Omental fat pad (tissue), 4 donors: ENCODE measurements at places on chromosomes 5 and 9. TPM values are rescaled to one million over a fixed set of nuclear protein-coding genes. Genes with fewer than 3 reads are reported as not detected.

DNA sequence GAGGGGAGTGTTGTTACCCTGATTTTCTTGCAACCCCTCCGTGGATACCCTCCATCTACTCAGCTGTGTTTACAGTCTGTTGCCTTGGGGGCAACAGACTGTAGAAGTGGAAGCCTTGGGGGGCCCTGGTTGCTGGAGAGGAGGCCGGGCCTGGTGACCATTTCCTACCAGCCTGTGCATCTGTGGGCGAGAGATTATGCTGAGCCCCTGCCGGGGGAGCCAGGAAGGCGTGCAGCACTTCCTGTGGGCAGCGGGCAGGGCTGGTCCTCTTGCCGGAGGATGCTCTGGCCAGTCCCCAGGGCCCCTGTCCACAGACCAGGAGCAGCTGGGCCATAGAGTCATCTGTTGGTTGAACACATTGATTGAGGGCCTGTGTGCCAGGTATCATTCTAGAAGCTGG, 11.1 kb downstream of the ERGIC1 start:
- DNase-seq, result no peak

- DNase-seq, result no peak
Observed at GRCh38 chr5:84016085-84016484, 295.4 kb upstream of the HAPLN1 start.

GRCh38 chr5:95891499-95891898, 69.0 kb upstream of the GLRX start:
- DNase-seq, result no peak

- DNase-seq, result no peak
Observed at GRCh38 chr9:93297659-93298497, 113.9 kb downstream of the WNK2 start.

DNA sequence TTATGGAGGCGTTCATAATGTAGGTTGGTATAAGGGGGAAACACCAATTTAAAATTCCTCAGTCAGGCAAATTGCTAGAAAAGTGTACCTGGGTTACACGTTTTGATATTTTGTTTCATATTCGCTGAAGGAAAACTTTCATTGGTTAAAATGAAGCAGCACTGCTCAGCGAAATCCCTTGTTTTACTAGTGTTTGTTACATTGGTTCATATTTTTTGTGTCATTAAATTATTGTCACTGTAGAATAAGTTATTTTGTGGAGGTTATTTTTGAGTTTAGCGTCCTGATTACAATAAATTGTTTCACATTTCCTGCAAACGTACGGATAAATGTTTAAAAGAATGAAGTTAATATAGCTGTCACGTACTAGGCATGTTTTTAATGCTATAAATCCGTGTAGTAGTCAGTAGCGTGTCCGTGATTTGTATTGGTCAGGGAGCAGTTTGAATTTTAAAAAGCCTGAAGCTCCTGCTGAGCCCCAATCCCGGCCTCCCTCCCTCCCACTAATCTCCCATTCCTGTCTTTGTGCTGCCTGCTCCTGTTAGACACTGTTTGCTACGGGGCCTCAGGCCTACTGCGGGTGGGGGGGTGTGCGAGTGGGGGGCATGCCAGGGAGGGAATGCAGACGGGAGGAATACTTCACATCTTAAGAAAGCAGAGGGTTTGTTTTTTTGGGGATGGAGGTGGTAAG, 2.0 kb downstream of the NIPBL start:
- no peak for DNase-seq

- DNase-seq, result no peak
Observed at GRCh38 chr5:146860213-146860893, 18.2 kb downstream of the PPP2R2B start.

GRCh38 chr5:61354199-61354598, 22.1 kb downstream of the ZSWIM6 start:
- DNase-seq, result no peak

- DNase-seq, result no peak
Observed at GRCh38 chr5:159061834-159062474, 37.8 kb downstream of the EBF1 start.

GRCh38 chr5:173547579-173547978, 68.9 kb downstream of the BOD1 start:
- DNase-seq, result no peak

- DNase-seq, result no peak
Observed at GRCh38 chr9:2477755-2478154, 143.8 kb upstream of the VLDLR start.

- DNase-seq, result no peak
Observed at GRCh38 chr5:68698025-68698940, 395.5 kb upstream of the SLC30A5 start.

DNA sequence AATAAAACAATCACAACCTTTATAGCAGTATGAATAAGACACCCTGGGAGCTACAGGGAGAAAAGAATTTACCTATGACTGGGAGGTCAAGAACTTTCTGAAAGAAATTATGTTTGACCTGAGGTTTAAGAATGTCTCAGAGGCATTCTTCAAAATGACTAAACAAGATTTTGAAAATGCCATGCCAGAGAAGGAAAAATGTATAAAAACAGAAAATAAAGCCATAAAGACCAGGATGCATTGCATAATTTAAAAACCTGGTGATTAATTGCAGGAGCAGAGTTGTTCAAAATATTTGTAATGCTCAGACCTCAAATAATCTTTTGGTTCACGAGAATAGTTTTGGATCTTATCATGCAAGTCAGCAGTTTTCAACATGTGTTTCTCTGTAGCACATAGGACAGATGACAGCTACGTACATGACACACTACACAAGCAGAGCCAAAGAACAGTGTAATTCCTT, 954.7 kb upstream of the ARRDC3 start:
- DNase-seq, result no peak

GRCh38 chr9:110007477-110008270, 200.3 kb downstream of the C9orf152 start:
- no peak for DNase-seq

DNA sequence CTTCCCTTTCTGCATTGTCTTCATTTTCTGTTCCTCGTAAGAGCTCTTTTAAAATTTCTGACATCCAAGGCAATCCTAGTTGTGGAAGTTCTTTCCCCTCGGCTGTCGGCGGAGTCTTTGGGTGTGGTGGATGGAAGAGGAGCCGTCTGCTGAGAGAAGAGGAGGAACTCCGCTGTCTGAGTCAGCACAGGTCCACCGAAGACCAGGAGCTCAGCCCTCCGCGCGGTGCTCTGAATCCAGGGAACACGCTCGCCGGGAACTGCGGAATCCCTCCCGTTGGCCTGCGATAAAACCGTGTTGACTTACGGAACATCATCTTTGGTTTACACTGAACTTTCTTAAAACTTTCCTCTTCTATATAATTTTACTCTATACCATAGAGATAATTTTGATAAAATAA, 100.7 kb upstream of the IRX4 start:
- no peak for DNase-seq

The ADAMTS13 gene
- total RNA-seq, result 1.1 TPM

The PALM2AKAP2 gene
- 38.4 TPM for total RNA-seq

The SOHLH1 gene
- total RNA-seq, result not detected

The CDH9 gene
- total RNA-seq, result not detected

The SLC6A19 gene
- not detected for total RNA-seq

The ORM2 gene
- total RNA-seq, result not detected

The CARD6 gene
- total RNA-seq, result 37.0 TPM

The EMB gene
- 66.1 TPM for total RNA-seq
